ENCODE measurements at places on chromosomes 6 and 20.

- peak; percentile 40 for DNase-seq
These were observed 3.1 kb downstream of the NCOA7 start for GRCh38 chr6:125793863-125794262.

DNA sequence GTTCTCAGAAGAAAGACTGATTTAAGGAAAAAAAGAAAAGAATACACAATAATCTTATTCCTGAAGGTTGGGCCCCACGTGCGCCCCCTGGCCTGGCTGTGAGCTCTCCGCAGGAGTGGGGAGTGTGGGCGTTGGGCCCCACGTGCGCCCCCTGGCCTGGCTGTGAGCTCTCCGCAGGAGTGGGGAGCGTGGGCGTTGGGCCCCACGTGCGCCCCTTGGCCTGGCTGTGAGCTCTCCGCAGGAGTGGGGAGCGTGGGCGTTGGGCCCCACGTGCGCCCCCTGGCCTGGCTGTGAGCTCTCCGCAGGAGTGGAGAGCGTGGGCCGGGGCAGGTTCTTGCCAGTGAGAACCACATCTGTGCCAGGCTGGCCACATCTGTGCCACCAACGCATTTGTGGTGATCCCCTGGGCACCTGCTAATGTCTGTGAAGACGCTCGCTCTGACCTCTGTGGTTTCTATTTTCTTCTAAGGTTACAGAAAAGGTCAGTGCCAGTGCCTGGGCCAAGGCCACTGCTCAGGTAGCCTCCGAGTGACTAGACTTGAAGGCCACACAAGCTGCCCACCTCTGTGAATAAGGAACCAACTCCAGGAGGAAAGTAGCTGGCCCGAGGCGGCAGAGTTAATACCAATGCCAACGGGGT, 41.0 kb downstream of the WDR27 start:
- DNase-seq, result no peak

DNA sequence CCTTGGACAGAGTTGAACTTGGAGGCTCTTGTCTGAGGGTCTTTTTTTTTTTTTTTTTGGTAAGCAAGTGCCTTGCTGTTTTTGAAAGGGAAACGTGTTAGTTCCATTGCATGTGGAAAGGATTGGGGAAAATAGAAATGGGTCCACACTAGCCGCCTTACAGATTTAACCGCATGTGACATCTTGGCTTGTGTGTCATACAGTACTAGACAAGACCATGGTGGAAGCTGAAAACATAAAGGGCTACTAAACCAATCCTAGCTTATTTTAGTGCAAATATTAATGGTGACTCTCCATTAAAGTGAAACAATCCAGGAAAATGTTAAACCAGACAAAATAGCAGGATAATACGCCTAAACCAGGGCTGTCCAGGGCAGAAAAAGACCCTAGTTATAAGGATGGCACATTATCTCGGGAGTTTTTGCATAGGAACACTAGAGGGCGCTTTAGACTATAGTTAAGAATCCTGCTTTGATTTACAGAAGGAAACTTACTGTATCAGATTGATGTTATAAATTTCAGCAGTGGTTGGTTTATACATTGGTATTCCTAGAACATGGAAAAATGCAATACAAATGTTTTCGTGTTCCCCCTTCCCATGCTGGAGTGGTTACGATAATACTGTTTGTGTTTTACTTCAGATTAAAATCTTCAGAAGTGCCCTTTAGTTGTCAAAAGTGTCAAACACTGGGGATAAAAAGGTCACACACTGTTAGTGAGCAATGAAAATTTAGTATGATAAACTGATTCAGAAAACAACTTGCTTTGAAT, 59.8 kb upstream of the DEK start:
- DNase-seq, result peak; percentile 57

DNA sequence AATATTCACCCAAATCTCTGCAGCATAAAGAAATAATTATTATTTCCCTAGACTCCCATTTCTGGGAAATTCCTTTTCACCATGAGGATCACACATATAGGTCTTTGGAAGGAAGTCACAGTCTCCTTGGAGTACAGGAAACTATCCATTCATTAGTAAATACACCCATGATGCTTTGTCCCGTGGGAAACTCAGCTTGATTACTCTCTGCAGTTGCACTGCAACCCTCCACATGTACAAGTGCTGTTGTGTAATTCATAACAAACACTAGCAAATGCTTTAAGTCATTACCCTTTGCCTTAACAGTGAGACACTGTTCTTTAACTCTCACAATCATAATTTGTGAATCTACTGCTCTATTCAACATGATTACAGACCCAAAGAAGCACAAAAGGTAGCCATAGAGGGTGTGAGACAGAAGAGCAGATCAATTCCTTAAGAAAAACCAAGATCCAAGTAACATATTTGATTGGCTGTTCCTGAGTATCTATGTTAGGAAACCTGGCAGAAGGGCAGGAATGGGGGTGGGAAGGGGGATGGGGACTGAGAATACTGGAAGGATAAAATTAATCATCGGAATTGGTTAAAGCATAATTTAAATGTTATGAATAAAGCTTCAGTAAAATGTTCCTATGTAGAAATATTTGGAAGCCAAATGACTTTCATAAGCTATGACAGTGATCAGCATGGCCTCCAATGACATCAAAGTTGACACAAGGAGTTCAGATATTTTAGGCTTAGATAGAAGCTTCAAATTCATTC, 268.0 kb downstream of the HACE1 start:
- DNase-seq, result no peak

DNA sequence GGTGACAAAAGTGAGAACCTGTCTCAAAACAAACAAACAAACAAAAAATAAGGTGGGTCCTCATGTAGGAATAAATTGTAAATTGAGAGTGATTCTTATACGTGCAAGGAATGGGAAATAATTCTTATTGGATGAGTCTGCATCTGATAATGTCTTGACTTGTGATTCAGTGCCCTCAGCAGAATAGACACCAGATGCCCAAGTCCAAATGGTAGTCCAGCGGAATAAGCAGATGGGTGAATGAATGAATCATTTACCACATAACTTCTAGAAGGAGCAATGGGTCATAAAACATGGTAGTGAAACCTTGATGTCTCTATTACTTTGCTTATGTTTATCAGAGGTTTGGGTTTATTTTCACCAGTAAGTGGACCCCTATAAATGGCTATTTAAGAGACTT, 747.7 kb downstream of the PHF3 start:
- DNase-seq, result no peak

DNA sequence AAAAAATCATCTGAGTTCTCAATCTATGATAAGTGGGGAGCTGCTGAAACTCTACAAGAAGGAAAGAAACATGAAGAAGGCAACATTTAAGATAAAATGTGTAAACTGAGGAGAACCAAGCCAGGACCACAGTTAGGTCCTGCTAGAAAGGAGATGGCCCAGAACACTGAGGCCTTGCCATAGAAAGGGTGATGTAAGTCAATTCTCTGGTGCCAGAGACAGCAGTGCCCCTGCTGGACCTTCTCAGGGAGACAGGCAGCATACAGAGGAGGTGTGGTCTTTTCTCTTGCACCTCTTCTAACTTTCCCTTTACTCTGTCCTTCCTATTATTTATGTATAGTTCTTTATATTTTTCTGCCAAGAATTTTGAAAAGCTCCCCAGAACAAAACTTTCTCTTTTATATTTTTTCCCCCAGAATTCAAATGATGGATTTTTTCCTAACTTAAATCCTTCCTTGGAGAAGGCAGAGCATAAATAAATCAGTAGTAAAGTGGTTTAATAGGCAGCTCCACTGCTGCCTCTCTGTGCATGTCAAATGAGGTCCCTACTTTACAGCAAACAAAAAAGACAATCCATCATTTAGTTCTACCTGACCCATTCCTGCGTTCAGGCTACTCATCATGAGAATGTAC, 9.0 kb downstream of the UQCC2 start:
- peak; percentile 54 for DNase-seq

DNA sequence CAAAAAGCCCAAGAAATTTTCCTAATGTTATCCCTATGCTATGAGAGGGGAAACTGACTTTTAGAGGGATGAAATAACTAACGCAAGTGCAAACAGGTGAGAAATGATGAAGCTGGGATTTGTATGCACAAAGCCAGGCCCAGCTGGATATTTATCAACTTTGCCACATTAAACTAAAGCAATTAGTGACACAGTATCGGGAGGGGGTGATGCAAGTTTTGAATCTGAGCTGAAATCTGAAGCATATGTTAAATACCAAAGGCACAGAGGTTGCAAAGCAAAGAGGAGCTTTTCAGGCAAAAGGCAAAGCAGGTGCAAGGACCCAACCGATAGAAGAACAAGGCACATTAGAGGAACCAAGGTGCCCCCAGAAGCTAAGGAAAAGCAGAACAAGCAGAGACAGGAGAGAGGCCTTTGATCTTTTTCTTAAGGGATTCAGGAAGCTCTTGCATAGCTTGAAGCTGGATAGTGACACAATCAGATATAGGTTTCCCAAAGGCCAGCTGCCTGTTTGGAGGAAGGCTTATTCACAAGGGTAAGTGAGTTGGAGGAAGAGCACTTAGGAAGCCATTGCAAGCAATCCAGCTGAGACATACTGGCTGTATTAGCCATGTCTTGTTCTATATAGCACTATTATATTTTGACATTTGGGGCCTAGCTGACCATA, 207.5 kb downstream of the HIVEP2 start:
- DNase-seq, result no peak

GRCh38 chr6:39995633-39996032, 61.4 kb upstream of the MOCS1 start:
- DNase-seq, result no peak

- DNase-seq, result no peak
These were observed 175.6 kb downstream of the PHACTR1 start for GRCh38 chr6:12892151-12892550.

GRCh38 chr6:158735009-158735408, 84.2 kb downstream of the EZR start:
- DNase-seq, result no peak

DNA sequence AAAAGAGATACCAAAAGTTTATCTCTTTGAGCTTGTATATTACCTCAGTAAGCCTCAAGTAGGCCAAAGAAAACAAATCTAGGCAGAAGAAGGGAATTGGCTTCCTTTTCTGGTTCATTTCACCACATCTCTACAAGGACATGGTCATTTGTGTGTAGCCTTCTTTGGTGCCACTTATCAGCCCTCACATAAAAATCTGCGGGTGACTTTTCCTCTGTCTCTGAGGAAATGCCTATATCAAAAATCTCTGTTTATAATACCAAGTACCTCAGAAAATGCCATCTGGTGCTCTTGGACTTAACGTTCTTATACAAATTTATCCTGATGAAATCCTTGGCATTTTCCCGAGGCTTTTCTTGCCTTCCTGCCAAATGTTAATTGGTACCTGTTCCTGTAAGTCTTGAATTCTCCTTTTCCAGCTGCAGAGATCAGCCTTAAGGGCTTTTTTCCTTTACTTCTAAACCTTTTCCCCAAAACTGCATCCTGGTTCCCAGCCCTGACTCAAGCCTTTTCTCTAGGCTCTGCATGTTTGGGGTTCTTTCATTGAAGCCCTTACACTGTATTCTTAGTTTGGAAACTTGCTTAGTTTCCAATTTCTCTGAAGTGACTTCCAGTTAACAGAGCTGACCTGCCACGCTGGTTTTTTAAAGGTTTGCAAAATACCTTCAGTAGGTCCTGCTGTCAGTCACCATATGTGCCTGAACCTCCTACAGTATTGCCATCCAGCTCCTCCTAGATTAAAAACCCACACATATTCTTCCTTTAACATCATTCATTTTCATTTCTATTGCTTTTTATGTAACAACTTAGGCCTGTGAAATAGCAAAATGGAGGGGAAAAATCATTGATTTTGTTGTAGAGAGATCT, 191.2 kb upstream of the PREP start:
- DNase-seq, result no peak

DNA sequence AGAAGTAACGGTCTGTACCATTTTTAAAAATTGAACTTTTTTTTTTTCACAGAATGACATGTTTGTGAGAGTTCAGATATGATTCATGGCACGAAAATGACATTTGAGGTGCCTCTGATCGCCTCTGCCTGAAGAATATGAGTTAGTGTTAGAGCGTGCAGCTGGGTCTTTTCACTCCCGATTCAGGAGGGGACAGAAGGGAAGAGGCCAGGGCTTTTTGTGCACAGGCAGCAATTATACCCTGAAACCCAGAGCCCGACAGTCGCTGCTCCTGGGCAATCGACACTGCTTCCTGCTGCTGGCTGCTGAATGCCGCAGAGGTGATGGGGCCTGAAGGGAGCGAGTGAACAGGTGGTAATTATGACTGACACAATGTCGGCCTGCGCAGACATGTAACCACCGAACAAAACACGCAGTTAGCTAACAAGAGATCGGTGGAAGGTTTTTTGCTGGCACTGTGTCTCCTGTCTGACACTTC, 652.0 kb upstream of the NOX3 start:
- no peak for DNase-seq

DNA sequence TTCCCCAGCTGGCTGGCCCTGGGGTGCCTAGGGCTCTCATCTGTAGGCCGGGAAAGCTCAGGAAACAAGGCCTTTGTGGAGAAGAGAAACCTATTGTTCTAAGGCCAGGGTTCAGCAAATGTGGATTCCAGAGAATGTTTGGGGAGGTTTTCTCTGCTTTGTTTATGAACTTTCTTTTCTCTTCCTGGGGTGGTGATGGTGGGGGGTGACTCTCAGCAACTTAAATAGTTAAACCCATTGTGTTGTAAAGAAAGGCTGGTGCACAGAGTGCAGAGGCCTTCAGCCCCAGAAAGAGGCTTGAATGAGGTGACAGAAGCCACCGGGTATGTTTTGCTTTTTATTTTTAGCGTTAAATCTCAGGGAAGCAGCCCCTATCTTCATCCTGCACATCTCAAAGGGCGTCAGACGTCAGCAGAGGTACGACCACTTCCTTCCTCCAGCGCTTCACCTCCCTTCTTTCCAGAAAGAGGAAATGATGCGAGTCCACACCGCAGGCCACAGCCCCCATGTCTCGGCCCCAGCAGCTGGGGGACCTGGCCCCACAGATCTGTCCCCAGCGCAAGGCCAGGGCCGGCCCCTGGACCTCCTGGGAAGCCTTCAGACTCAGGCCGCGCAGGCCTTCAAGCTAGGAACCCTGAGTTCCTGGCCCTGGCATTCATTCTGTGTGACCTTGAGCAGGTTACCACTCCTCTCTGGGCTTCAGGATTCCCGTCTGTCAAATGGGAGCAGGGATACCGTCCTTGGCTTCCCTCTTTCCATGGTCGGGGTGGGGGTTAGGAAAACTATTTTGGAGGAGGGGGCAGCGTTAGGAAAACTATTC, 605 bp upstream of the PPP1R16B start:
- peak; percentile 91 for DNase-seq

- peak; percentile 11 for DNase-seq
These were observed 45.1 kb downstream of the RAMACL start for GRCh38 chr6:166541366-166541765.

DNA sequence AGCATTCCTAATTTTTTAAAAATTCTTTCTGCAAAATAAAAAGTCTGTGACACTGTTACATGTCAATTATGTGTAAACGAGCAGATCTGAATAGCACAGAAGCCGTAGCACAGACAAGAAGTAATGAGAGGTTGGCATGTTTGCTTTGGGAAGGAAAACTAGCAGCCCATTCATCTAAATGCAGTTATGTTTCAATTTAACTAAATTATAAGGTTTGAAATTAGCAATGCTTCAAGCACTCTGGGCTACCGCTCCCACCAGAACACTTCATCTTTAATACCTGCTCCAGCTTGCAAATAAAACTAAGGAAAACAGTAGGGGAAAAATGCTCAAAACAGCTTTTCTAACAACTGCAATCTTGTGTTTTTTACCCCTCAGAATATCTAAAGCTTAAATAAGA, 73.9 kb downstream of the PTPRK start:
- no peak for DNase-seq

GRCh38 chr6:64404396-64404795, 768.8 kb downstream of the PHF3 start:
- DNase-seq, result no peak

All from CD4-positive, alpha-beta T cell treated with Interleukin-10 for 1 hour (primary cell).